Right kidney (tissue), 9 donors: ENCODE measurements at places on chromosomes 2 and 18.
A peak's percentile ranks its signal among the peaks of the same experiment; 100 is the strongest.

DNA sequence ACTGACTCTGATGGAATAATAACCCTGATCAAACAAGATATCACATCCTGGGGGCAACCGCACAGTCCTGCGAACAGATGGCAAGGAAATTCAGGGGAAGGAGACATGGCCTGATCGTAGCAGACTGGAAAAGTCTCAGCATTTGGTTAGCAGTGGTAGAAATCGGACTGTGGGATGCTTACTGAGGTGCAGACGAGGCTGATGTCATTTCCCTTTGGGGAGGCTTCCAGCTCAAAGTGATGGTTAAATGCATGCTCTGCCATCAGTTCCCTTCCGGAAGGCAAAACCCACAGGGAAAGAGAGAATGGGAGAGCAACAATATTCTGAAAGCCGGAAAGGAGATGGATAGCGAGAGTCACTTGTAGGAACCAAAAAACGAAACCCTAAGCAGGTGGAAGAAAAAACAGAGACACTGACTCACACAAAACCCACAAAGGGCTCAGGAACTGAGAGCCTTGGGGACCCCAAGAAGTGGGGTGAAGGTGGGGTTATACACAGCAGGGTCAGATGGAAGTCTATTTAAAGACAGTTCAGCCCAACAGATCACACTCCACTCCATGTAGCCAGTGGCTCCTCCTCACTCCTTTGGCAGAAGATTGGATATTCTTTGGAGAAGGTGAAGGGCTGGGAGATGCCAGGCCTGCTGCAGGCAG, 93.1 kb downstream of the INPP5D start:
- DNase-seq = no peak

- no peak for DNase-seq
Measured at GRCh38 chr2:196399722-196400691, 228.6 kb upstream of the STK17B start.

DNA sequence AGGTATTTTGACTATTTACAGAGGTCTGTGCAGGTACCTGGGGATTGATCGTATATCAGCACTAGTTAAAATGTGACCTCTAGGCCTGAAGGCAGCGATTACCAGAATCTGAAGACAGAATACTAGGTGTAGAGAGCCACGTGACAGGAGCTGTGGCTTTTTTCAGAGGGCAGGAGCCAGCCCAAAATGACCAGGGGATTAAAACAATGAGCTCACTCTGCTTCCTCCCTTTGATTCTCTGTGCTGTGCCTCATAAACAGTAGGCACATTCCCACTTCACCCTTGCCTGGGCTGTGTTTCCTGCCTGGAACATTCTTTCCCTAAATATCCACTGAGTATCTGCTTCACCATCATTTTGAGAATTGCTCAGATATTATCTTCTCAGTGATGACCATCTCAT, 15.2 kb downstream of the ITGAV start:
- DNase-seq = no peak

- no peak for DNase-seq
Measured at GRCh38 chr2:38075507-38076151, at the start of gene CYP1B1. CYP1B1 (minus strand) TSS chr2:38076151; CDS start chr2:38075388, 763 bp downstream.

- DNase-seq = no peak
Measured at GRCh38 chr2:6692056-6692455, 173.7 kb downstream of the CMPK2 start.

GRCh38 chr18:1994471-1994870, 576.8 kb downstream of the METTL4 start:
- no peak for DNase-seq

GRCh38 chr2:96209011-96209728, 543 bp upstream of the STARD7 start:
- DNase-seq = peak; percentile 35

GRCh38 chr18:6406075-6406909, 8.4 kb downstream of the L3MBTL4 start:
- no peak for DNase-seq

DNA sequence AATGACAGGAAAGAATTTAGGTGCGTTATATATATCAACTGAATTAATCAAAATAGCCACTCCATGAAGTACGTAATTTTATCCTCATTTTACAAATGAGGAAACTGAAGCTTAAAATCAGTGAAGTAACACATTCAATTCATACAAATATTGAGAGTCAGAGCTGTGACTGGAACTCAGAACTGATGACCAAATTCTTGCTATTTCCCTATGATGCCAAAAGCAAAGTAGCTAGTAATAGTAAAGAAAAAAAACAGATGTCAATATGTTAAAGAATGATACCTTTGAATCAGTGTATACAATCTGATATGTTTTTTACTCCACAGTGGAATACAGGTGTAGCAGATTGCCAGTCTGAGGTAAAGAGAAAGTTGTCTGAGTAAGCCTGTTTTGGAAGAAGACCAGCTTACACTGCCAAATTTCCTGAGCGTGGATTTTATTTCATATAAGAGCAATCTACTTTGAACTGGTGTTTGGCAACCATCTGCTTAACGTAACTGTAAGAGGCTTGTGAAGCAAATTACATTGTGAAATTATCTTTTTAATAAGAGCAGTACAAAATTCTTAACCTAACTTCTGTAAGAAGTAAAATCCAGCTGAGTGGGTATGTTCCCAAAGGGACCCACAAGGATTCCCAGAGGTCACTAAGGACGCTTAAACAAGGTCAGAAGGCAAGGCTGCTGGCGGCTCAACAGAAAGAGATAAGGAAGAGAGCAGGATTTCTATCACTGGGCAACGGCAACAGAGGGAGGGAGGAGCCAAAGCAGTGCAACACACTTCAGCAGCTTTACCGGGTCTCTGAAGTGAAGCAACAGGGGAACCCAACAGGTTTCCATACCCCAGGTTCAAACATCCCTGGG, 85.6 kb downstream of the IKZF2 start:
- no peak for DNase-seq

- DNase-seq = no peak
Measured at GRCh38 chr2:211435331-211435730, 878.9 kb downstream of the CPS1 start.

GRCh38 chr2:36663851-36664695, 32.4 kb upstream of the VIT start:
- DNase-seq = peak; percentile 47

GRCh38 chr2:136932700-136933099, 167.4 kb downstream of the THSD7B start:
- DNase-seq = no peak

GRCh38 chr18:11512096-11513025, 97.0 kb upstream of the SLC35G4 start:
- DNase-seq = no peak
